Stimulated activated CD4-positive, alpha-beta T cell treated with anti-CD3 and anti-CD28 coated beads, Interleukin-4, amount 100 ng/mL, for 1 hour (primary cell): ENCODE measurements at places on chromosomes 5 and 9.

- DNase-seq, result no peak
These were observed 39.6 kb upstream of the SYNPO start for GRCh38 chr5:150600616-150601490.

DNA sequence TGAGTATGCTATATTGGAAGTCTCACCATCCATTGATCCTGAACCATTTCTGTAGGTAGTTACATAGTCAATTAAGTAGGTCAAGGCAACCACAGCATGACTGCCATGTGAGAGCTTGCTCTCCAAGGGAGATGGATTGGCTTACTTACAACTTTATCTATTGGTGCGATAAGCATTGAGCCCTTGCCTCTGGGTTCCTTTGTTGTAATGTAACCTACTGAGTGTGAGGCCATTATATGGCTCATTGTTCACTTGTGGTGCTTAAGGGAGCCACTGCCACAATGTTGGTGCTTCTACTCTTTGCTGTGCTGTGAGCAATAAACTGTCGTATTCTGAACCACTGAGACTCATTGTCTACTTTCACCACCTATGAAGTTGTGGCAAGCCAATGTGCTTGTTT lies 510.6 kb upstream of the ITGA1 start:
- DNase-seq, result no peak

DNA sequence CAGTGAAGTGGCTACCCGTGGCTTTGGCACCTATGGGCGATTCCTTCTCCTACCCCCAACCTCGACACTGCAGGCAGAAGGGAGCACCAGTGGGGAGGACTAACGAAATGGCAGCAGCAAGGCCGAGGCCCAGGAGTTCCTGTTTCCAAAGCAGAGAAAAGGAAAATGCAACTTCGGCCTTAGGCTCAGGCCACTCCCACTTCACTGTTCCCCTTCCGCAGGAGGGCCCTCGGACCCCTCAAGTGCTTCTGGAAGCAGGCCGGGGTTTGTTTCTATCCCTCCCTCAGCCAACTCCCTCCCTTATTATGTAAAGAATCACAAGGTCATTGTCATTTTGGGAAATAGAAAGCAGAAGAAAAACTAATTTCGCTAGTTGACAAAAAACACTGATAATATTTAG lies 36.4 kb upstream of the NKX2-5 start:
- DNase-seq, result no peak

DNA sequence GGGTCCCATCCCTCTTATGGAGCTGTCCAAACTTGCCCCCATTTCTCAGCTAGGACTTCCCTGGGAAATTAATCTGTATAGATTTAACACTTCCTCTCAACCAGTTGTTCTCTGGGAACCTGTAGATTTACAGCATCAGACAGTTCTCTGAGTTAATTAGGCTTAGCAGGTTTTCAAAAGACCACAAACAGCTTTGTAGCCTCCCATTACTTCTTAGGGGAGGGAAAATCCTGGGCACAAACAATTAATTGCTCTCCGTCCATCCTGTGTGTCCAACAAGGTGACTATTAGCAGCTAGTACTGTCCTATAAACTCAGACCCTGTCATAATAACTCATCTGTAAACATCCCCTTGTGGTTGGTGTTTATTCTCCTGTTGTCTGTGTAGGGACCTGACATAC lies 197.9 kb downstream of the GOLPH3 start:
- no peak for DNase-seq

DNA sequence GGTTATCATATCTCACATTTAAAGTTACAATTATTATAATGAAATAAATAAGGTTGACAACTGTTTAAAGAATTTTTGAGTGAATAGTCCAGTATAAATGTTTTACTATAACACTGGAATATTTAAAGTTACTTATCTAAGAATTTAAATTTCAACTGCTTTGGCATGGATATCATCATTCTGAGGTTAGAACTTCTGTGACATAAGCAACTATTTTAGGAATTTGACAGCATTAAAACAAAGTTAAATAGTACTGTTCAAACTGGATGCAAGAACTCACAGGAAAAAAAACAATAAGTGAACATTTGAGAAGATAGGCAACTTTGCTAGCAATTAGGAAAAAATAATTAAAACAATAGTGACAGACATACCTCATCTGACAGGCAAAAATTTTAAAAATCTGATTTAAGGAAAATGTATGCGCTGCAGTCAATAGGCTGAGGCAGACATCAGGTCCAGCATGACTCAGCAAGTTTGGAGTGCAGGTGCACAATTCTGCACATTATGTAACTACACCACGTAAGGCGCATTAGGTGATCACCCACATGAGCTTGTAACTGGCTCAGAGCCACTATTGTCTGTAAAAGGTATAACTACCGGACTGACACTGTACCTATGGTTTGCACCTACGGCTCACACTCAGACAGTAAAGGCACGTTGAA lies 180.6 kb downstream of the PDE4D start:
- no peak for DNase-seq

- no peak for DNase-seq
These were observed 67.9 kb upstream of the TTC23L start for GRCh38 chr5:34771076-34771475.

DNA sequence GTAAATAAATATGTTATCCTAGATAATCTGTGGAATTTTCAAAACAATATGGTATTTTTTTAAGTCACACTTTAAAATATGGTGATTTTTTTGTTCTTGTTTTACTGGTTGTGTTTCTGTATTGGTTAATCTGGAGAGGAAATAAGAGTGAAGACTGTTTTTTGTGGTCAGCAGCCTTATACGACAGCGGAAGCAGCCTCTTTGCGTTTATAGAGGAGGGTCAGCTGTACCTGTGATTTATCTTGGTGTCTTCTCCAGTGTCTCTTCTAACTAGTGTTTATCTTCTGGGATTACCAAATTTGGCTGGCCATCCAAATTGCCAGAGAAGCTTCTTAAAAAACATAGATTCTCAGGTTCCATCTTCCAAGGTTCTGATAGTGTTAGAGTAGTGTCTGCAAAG lies 58.7 kb downstream of the ICE1 start:
- DNase-seq, result no peak

- no peak for DNase-seq
These were observed 103.7 kb downstream of the ATPSCKMT start for GRCh38 chr5:10145923-10146401.
